ENCODE measurements at places on chromosomes 13 and 19.

DNA sequence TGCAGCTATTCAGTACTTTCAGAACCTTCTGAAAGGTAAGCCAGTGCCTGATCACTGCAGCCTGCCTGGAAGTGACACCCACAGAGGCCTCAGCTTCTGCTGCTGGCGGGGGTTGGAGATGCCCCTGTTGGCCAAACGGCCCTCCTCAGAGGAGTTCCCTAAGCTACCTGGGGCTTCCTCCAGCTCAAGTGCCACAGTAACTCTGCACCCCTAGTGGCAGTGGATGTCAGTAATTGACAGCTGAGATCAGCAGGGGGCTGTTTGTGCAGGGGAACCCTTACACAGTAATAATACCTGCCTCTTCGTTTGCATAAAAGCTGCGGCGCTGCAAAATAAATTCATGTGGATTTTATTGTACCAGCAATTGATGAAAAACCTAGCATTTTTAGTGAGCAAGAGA is 28.9 kb downstream of the TDRD12 start:
- DNase-seq: no peak

GRCh38 chr13:41613984-41614661 is 156.8 kb downstream of the RGCC start:
- DNase-seq: peak; percentile 58

- no peak for DNase-seq
Measured at GRCh38 chr13:31208559-31209122, 8.9 kb downstream of the B3GLCT start.

GRCh38 chr13:23632741-23633140 is 62.5 kb downstream of the TNFRSF19 start:
- DNase-seq: peak; percentile 55

GRCh38 chr13:48874165-48874564 is 101.5 kb upstream of the FNDC3A start:
- peak; percentile 37 for DNase-seq

DNA sequence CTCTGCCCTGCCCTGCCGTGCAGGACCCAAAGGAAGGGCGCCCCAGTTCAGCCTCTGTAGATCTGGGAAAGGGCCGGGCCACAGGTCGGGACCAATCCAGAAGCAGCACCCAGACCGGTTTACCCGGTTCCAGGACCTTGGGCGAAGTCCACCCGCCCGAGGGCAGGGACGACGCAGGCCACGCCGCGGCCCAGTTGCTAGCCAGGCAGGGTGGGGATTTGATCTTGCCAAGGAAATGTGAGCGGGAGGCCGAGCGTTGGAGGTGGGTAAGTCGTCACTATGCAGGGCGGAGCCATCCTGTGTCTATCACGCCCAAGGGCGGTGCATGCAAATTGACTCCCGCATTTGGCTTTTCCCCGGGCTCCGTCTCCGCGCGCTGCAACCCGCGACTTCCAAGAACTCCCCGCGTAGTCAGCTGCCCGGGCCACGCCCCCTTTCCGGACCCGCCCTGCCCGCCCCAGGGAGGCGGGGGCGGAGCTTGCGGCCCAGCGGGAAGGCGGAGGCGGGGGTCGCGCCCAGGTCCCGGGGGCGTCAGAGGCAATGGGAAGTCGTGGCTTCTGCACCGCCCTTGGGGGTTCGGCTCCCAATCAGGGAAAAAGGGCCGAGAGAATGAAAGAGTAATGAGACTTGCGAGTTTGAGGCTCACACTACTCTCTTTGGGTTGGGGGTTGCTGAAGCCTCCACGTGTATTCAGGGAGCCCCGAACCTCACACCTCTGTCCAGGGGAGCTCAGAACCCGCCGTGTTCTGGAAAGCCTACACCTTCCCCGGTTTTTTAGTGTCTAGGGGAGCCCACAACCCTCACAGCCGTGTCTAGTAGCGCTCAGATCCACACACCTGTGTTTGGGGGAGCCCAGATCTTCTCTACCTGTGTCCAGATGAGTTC is 12.8 kb downstream of the IER2 start:
- peak; percentile 99 for DNase-seq

GRCh38 chr19:10283301-10284064 is 3.3 kb upstream of the ICAM4 start:
- DNase-seq: no peak

GRCh38 chr13:45113233-45114224 is 6.8 kb upstream of the GTF2F2 start:
- DNase-seq: no peak

- DNase-seq: peak; percentile 24
Measured at GRCh38 chr19:53332484-53332883, 1.1 kb upstream of the ZNF845 start.

DNA sequence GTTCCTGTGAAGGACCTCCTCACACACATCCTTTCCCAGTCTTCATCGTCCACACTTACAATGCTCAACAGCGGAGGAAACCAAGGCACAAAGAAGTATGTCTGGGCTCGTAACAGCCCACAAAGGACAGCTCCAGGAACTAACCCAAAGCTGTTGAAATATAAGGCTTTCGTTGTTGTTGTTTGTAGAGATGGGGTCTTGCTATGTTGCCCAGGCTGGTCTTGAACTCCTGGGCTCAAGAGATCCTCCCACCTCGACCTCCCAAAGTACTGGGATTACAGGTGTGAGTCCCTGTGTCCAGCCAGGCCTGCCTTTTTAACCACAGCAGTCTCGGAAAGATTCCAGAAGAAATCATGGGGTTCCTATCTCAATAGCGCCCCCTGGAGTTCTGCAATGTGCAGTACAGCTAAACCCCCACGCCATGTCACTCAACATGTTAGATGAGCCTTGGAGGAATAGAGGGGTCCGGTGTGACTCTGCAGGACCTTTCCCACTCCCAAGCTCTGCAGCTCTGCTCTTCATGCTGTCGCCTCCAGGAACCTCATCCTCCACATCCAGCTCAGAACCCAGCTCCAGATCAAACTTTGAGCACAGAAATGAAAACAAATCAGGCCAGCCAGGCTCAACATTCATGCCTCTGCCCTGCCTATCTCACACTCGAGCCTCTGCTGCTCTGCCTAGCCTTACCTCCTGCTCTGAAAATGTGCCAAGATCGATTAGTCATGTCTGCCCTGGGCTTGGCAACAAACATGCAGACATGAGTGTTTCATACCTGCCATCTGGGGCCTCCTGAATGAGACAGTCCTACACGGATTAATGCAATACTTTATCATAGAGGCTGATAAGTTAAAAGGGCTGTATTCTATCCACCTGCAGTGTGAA is 7.5 kb downstream of the PLA2G4C start:
- peak; percentile 81 for DNase-seq

- DNase-seq: peak; percentile 98
Measured at GRCh38 chr19:45499196-45500180, 1.2 kb downstream of the PPM1N start.

GRCh38 chr19:11261431-11261970 is 823 bp downstream of the DOCK6 start:
- DNase-seq: peak; percentile 49

DNA sequence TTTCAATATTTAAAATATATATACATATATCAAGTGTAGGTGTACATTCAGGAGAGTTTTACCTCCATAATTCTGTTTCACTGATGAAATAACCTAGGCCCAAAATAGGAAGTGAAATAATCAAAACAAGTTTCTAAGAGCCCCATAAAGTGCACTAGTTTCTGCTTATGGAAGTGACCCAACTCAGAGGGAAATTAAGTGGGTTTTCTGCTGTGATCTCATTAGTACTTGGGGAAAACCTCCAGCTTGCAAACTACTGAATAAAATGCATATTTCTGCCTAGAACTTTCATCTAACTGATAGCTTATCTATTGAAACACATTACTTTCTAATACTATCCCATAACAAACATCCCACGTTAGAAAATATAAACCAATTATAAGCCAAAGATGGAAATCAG is 45.4 kb upstream of the MIR17HG start:
- DNase-seq: no peak

DNA sequence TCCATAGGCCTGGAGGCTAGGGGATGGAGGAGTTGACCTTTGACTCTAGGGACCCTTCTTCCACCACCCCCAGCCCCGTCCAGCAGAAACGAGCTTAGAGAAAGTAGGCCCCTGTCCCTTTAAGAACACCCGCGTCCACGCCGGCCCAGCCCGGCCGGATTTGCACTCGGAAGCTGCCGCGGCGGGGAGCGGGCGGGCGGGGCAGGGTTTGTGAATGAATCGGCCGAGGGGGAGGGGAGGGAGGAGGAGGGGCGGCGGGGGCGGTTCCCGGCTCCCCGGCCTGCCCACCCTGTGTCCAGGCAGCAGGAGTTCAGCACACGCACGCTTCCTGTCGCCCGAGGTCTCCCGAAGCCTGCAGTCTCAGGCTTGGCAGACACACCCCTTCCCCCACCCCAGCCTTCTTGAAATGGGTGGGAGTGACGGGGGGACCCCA is 1.5 kb downstream of the UNC13A start:
- peak; percentile 62 for DNase-seq

- peak; percentile 98 for DNase-seq
Measured at GRCh38 chr19:2462635-2463421, 6.1 kb upstream of the LMNB2 start.

GRCh38 chr19:49347835-49348234 is 12.6 kb downstream of the CD37 start:
- peak; percentile 76 for DNase-seq

DNA sequence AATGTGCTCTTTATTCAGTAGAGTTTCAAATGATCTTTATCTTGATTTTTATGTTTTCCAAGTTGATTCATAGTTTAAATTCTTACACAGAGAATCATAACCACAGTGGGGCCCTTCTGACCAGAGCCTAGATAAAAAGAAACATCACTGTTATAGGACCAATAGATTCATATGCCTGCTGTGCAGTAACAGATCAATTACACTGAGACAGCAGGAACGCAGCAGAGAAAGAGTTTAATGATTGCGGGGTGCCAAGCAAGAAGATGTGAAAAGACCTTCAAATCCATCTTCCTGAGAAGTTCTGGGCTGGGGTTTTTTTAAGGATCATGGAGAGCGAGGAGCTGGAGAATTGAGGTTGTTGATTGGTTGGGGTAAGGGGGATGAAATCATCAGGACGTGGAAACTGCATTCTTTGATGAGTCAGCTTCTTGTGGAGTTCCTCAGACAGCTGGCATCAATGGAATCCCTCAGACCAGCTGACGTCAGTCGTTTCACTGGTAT is 346.6 kb downstream of the TBC1D4 start:
- DNase-seq: no peak

- DNase-seq: no peak
Measured at GRCh38 chr19:10452726-10453618, 32.6 kb downstream of the PDE4A start.

DNA sequence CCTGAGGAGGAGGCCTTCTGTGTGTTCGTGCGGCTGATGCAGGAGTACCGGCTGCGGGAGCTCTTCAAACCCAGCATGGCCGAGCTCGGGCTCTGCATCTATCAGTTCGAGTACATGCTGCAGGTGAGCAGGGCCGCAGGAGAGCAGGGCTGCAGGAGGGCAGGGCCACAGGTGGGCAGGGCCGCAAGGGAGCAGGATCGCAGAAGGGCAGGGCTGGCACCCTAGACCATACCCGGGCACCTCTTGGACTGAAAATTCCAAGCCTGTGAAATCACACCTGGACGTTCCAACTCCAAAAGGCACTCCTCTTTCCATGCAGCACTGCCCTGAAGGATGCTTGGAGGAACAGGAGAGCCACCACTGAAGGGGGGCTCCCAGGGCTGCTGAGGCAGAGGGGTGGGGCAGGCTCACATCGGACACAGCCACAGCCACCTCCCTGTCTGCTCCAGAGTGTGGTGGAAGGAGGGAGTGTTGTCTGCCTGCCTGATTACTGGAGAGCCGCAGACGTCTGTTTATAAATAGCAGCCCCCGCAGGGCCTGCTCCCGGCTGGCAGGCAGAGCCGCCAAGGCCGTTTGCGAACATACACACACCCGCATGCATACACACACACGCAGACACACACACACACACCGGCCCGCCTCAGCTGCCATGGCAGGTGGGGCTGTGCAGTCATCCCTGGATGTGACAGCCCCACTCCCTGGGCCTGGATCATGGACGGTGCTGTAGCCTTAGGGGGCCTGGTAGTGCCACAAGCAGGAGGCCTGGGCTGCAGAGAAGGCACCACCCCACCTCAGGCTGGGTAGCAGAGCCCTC is 20.2 kb downstream of the EVI5L start:
- DNase-seq: no peak

- DNase-seq: no peak
Measured at GRCh38 chr13:77786695-77787287, 89.3 kb downstream of the SLAIN1 start.

- no peak for DNase-seq
Measured at GRCh38 chr19:31880283-31880682, 465.1 kb upstream of the ZNF507 start.

- no peak for DNase-seq
Measured at GRCh38 chr19:55461974-55462626, 658 bp upstream of the ISOC2 start.

GRCh38 chr19:1671716-1672037 is 19.3 kb upstream of the TCF3 start:
- DNase-seq: no peak

- no peak for DNase-seq
Measured at GRCh38 chr13:106332621-106333020, 202.8 kb downstream of the EFNB2 start.

- DNase-seq: peak; percentile 42
Measured at GRCh38 chr19:42487032-42487797, 41.1 kb downstream of the CEACAM1 start.

DNA sequence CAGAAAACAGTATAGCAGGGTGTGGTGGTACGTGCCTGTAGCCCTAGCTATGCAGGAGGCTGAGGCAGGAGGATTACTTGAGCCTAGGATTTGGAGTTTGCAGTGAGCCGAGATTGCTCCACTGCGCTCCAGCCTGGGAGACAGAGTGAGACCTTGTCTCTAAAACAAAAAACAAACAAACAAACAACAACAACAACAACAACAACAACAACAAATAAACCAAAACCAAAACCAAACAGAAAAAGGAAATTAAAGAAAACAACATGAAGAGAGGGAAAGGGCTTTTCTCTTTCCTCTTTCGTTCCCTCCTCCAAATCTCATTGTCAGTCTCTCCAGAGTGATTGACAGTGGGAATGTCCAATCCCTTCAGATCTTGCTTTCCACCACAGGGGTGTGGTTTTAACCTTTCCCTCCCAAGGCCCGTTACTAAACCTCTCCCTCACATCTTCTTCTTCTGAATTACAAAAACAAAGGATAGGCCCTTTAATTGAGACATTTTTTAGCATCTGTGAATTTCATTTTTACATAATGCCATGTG is 341.2 kb downstream of the HS6ST3 start:
- no peak for DNase-seq

DNA sequence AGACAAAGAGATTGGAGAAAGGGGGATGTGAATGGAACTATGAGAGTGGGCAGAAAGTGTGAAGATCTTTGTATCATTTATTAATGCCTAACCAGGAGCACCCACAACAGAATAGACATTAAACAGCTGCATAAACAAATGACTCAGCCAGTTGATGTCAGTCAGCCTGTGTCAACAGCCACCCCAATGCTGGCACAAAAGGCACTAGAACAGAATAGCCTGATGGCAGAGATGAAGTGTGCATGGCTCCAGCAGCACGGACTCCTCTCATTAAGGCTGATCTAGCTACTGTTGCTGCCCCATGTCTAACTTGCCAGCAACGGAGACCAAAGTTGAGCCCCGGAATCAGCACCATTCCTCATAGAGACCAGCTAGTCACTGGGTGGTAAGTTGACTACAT is 7.8 kb downstream of the CPB2 start:
- no peak for DNase-seq

- no peak for DNase-seq
Measured at GRCh38 chr13:105097521-105097920, 1437.9 kb downstream of the EFNB2 start.

Measured in ELF-1 (cell line).